ENCODE measurements at places on chromosomes 5 and 9.

DNA sequence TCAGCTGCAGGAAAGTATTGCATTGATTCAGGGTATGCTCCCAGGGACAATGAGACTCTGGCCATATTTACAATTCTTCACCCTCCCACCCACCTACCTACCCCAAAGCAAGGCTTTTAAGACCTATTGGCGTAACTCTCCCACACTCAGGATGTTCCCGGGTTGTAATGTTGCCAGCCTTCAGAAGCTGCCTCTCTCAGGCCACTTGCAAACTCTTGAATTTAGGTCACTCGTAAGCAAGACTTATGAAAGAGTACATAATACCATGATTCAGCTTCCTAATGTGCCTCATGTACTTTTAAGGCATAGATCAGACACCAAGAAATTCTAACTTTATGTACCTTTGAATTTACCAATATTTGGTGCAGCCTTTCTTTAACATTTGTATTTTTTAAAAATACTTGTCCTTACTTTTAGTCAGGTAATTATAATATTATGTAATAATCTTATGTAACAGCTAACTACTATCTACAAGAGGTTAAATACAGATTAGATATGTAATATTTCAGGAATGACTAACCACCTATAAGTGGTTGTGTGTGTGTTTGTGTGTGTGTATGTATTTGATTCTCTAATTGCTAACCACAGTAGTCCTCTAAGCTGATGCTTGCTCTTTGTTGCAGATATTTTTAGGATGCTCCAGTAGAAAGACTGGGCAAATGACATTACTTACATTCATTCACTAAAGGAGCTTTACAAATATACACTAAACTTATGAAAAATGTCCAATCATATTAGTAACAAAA is 630.5 kb upstream of the MEF2C start:
- no peak for DNase-seq

- DNase-seq: no peak
These were observed 134.6 kb downstream of the TMC1 start for GRCh38 chr9:72656021-72656420.

DNA sequence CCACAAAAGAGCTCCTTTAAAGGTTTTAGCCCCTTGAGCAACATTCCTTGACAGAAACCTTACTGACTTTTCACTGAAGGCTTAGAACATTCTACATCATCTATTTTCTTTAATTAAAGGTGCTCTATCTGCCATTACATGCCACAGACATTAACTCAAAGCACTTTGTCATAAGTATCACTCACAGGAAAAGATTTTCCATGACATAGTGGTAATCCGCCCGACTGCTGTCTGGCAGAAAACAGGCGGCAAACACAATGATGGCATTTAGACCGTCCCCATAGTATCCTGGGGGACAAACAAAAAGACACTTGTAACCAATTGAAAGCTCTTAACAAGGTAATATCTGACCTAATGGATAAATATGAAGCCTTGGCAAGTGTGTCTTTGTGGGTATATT is 126.2 kb upstream of the PCA3 start:
- no peak for DNase-seq

DNA sequence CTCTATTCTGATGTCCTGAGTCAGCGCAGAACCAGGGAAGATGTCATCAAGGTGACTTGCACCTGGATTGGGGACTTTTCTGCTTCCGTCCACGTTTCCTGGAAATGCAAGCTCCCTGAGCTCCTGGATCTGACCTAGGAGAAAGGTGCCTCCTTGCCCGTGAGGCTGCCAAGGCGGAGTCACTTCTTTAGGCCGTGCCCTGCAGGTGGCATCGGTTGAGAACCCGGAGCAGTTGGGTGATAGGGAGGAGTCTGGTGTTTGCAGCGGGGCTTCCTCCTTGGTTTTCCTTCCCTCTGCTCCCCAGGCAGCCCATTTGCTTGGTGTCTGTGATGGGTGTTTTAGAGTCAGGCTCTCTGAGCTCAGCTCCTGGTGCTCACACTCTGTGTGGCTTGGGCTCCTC is 15.2 kb downstream of the NANS start:
- DNase-seq: no peak

GRCh38 chr9:107242073-107243030 is 40.7 kb upstream of the RAD23B start:
- DNase-seq: no peak

- DNase-seq: no peak
These were observed 28.8 kb downstream of the C5 start for GRCh38 chr9:121021301-121021700.

Measured in activated CD8-positive, alpha-beta memory T cell treated with anti-CD3 and anti-CD28 coated beads, Interleukin-2, amount 50 U/mL, for 4 hours (primary cell).